ENCODE measurements at places on chromosomes 6 and 20.

DNA sequence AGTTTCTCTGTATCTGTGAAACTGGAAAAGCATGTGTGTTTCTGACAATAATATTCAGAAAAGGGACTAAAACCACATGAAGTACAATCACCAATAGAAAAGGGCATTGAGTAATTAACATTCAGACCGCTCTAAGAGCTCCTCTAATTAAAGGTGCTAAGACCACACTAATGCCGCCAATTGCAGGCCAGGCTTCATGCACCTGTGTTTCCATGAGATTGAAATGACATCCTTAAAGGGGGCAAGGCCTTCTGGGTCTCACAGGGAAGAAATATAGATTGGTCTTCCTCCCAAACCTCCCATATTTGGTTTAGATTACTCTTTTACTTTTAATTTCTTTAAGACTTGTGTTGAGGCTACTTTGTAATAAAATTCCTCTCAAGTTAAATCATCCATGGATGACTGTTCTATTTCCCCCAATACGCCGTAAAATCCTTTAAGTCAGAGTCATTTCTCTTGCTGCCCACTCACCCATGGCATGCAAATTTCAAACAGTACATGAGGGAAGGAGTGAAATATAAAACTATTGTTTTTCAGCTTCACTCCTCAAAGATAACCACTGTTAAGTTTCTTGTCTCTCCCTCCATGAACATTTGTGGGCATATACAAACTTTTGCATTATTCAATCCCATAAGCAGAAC is 110.6 kb downstream of the UBE3D start:
- H3K36me3 ChIP-seq: no peaks in the 10 kb centered on the region
- DNase-seq: no peak
- no peak overlapping the region for H3K4me3 ChIP-seq
- H3K27ac ChIP-seq: no peak overlapping the region

GRCh38 chr6:42748203-42748898 is 2.4 kb upstream of the TBCC start:
- H3K27ac ChIP-seq: peak overlapping the region; percentile 15
- H3K27me3 ChIP-seq: no peaks in the 10 kb centered on the region
- no peaks in the 10 kb centered on the region for H3K36me3 ChIP-seq
- peak overlapping the region; percentile 100 for H3K4me3 ChIP-seq

GRCh38 chr6:68689910-68690309 is 54.8 kb downstream of the ADGRB3 start:
- no peaks in the 10 kb centered on the region for H3K4me1 ChIP-seq
- H3K36me3 ChIP-seq: no peaks in the 10 kb centered on the region
- H3K27ac ChIP-seq: no peak overlapping the region
- H3K4me3 ChIP-seq: no peak overlapping the region
- DNase-seq: no peak

- no peak for DNase-seq
- H3K4me3 ChIP-seq: no peak overlapping the region
- no peaks in the 10 kb centered on the region for H3K36me3 ChIP-seq
- H3K27ac ChIP-seq: no peak overlapping the region
These were observed 135.3 kb downstream of the CDH4 start for GRCh38 chr20:61387204-61387953.

- H3K4me3 ChIP-seq: no peak overlapping the region
- no peaks in the 10 kb centered on the region for H3K27me3 ChIP-seq
- H3K27ac ChIP-seq: no peak overlapping the region
These were observed 10.7 kb downstream of the ETV7 start for GRCh38 chr6:36376742-36377141.

GRCh38 chr6:160134779-160135547 is 13.3 kb downstream of the SLC22A1 start:
- no peak overlapping the region for H3K27ac ChIP-seq
- H3K36me3 ChIP-seq: no peaks in the 10 kb centered on the region
- H3K4me3 ChIP-seq: no peak overlapping the region
- no peaks in the 10 kb centered on the region for H3K4me1 ChIP-seq
- DNase-seq: no peak

DNA sequence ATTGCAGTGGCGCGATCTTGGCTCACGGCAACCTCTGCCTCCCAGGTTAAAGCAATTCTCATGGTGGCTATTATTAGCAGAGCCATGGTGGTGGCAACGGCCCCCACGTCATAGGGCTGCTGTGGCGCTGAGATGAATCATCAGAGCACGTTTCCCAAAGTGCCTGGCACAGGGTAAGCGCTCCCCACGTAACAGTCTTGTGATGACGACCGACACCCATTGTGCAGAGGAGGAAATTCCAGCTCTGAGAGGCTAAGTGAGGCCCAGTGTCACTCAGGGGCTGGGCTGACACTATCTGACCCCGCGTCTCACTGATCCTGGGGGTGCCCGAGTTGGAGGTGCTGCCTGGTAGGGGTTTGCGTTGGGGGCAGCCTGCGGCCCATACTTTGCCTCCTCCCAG is 16.2 kb downstream of the SUN5 start:
- H3K4me1 ChIP-seq: no peaks in the 10 kb centered on the region
- DNase-seq: no peak
- H3K27me3 ChIP-seq: no peaks in the 10 kb centered on the region
- no peaks in the 10 kb centered on the region for H3K36me3 ChIP-seq

DNA sequence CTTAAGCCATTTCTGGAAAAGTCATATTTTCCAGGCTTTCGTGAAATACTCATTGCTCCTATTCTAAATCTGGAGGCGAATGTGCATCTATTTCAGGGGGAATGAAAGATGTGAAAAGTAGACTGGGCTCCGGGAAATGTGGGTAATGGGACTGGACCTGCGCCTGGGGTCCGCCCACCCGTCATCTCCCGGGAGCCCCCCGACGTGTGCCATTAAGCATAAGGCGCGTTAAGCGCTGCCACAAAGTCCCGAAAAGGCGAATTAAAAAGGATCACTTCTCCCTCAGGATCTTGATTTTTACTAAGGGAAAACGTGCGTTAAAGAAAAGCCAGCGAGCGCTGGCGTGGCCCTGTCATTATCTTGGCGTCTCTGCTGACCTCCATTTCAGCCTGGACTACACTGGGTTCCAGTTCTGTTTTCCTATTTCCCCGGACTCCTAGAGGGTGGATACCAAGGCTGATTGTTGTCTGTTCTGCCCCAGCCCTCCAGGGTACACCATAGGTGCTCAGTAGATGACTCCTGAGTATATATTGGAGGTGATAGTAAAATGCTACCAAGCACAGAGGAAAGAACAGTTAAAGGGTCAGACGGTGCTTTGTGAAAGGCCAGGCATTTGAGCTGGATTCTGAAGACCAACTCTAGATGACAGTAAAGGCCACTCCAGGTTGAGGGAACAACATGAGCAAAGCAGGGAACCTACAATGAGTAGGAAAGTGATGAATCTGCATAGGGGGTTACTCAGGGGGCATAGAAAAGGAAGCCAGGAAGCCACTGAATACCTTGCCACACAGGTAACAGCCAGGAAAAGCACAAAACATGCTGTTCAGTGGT is 89.2 kb upstream of the ARID1B start:
- H3K4me1 ChIP-seq: peaks cover 51% of the 10 kb centered on the region
- peak overlapping the region; percentile 69 for H3K4me3 ChIP-seq
- H3K36me3 ChIP-seq: no peaks in the 10 kb centered on the region
- peak overlapping the region; percentile 98 for H3K27ac ChIP-seq
- no peak for DNase-seq
- H3K27me3 ChIP-seq: no peaks in the 10 kb centered on the region

DNA sequence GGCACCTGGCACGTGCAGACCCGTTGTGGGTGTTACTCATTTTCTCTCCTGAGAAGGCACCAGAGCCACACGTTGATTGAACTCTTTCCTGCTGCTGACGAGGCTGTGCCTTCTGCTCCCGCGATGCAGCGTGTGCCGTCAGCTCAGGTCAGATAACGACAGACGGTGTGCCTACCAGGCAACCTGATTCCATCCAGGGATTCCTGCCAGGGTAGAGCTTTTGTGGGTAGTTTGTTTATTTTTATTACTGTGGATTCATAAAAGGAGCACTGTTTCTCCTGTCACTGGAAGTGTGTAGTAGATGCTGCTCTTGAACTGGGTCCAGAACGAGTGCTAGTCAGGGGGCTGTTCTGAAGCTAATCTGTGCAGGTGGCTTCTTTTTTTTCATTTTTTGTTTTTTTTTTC is 20.7 kb downstream of the PRPF6 start:
- H3K4me1 ChIP-seq: no peaks in the 10 kb centered on the region
- H3K36me3 ChIP-seq: peaks cover 53% of the 10 kb centered on the region
- DNase-seq: no peak
- no peak overlapping the region for H3K27ac ChIP-seq
- H3K27me3 ChIP-seq: no peaks in the 10 kb centered on the region
- H3K4me3 ChIP-seq: no peak overlapping the region

- no peak for DNase-seq
- peaks cover 8% of the 10 kb centered on the region for H3K4me1 ChIP-seq
- no peaks in the 10 kb centered on the region for H3K36me3 ChIP-seq
- peak overlapping the region; percentile 60 for H3K4me3 ChIP-seq
- H3K27me3 ChIP-seq: no peaks in the 10 kb centered on the region
These were observed 1.2 kb downstream of the MAK start for GRCh38 chr6:10837009-10837621.

- no peaks in the 10 kb centered on the region for H3K27me3 ChIP-seq
- no peaks in the 10 kb centered on the region for H3K4me1 ChIP-seq
- DNase-seq: no peak
- H3K36me3 ChIP-seq: no peaks in the 10 kb centered on the region
- no peak overlapping the region for H3K4me3 ChIP-seq
- no peak overlapping the region for H3K27ac ChIP-seq
These were observed 703.2 kb downstream of the HDGFL1 start for GRCh38 chr6:23272536-23272935.

GRCh38 chr6:81049425-81050042 is 702.9 kb downstream of the TENT5A start:
- no peaks in the 10 kb centered on the region for H3K27me3 ChIP-seq
- no peaks in the 10 kb centered on the region for H3K36me3 ChIP-seq
- no peak for DNase-seq
- no peak overlapping the region for H3K4me3 ChIP-seq

DNA sequence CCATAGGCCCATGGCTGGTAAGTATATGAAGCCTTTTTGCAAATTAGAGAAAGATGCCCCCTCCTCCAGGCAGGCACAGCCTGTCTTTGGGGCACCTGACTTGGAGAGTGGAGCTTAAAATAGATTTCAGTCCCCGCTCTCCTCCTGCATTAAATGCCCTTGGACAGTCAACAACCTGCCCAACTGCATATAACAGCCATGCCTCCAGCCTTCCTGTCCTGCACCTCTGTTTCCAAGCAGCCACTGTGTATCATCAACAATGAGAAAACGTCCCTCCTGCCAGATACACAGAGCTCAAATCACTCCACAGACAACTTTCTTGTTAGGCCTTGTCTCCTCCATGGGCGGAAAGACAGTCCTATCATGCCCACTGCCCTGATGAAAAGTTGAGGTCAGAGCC is 3.4 kb downstream of the CDH22 start:
- H3K27ac ChIP-seq: no peak overlapping the region
- no peak for DNase-seq
- no peak overlapping the region for H3K4me3 ChIP-seq
- no peaks in the 10 kb centered on the region for H3K4me1 ChIP-seq
- H3K27me3 ChIP-seq: peaks cover 7% of the 10 kb centered on the region

- no peaks in the 10 kb centered on the region for H3K27me3 ChIP-seq
- no peak overlapping the region for H3K4me3 ChIP-seq
- H3K36me3 ChIP-seq: no peaks in the 10 kb centered on the region
- H3K4me1 ChIP-seq: no peaks in the 10 kb centered on the region
- DNase-seq: no peak
- H3K27ac ChIP-seq: no peak overlapping the region
These were observed 7.9 kb downstream of the CNKSR3 start for GRCh38 chr6:154502553-154502952.

GRCh38 chr6:35081426-35081851 is 59.7 kb downstream of the TCP11 start:
- no peak overlapping the region for H3K27ac ChIP-seq
- DNase-seq: no peak
- no peaks in the 10 kb centered on the region for H3K27me3 ChIP-seq

DNA sequence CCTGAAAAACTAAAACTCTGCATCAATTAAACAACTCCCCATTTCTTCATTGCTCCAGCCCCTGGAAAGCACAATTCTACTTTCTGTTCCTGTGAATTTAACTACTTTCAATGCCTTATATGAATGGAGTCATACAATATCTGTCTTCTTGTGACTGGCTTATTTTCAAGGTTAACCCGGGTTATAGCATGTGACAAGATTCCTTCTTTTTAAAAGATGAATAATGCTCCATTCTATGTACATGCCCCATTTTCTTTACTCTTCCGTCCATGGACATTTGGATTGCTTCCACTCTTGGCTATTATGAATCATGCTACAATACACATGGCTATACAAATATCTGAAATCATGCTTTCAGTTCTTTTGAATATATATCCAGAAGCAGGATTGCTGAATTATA is 334.9 kb upstream of the ID4 start:
- no peak overlapping the region for H3K4me3 ChIP-seq
- no peak for DNase-seq
- H3K27me3 ChIP-seq: no peaks in the 10 kb centered on the region
- no peak overlapping the region for H3K27ac ChIP-seq
- no peaks in the 10 kb centered on the region for H3K36me3 ChIP-seq

DNA sequence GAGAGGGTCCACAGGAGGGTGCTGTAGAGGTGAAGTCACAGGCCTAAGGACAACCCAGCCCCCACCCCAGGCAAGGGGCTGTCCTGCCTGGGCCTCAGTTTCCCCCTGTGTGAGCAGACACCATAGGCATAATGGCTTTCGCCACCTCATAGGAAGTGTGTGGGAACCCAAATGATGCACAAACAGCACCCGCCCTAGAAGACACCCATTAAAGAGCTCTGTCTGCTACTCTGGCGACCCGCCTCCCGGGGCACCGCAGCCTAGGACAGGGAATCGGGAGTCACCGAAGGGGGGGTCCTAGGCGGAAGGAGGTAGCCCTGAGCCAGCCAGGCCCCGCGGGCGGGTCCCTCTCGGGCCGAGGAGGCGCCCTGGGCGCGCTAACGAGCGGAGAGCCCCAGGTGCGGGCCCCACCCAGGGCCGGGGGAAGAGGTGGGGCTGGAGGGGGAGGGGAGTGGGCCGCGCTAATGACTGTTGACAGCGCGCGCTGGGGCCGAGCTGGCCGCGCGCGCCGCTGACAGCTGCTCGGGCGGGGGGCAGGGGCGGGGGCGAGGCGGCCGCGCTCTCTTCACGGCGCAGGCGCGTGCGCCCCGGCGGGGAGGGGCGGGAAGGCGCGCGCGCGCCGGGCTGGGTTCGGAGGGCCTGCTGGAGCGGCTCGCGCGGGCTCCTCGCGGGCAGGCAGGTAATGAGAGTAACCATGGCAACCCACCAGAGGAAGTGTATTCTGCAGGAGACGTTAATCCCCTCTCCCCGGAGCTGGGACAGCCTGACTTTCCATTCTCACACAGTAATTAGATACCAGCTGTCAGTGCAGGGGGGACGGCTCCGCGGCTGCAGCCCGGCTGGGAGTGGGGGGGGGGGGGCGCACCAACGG is 48.9 kb downstream of the NOL4L start:
- peak overlapping the region; percentile 64 for H3K27ac ChIP-seq
- no peaks in the 10 kb centered on the region for H3K27me3 ChIP-seq
- H3K4me1 ChIP-seq: peaks cover 46% of the 10 kb centered on the region
- peak overlapping the region; percentile 61 for H3K4me3 ChIP-seq
- H3K36me3 ChIP-seq: no peaks in the 10 kb centered on the region

Data from GM12878 (cell line).